ENCODE measurements at places on chromosomes 11 and 22.

- DNase-seq: no peak
These were observed 60.3 kb downstream of the SPON1 start for GRCh38 chr11:14022821-14023220.

- no peak for DNase-seq
These were observed 80.9 kb downstream of the MED15 start for GRCh38 chr22:20588092-20588842.

GRCh38 chr11:101046947-101047346 is 82.7 kb downstream of the PGR start:
- no peak for DNase-seq

DNA sequence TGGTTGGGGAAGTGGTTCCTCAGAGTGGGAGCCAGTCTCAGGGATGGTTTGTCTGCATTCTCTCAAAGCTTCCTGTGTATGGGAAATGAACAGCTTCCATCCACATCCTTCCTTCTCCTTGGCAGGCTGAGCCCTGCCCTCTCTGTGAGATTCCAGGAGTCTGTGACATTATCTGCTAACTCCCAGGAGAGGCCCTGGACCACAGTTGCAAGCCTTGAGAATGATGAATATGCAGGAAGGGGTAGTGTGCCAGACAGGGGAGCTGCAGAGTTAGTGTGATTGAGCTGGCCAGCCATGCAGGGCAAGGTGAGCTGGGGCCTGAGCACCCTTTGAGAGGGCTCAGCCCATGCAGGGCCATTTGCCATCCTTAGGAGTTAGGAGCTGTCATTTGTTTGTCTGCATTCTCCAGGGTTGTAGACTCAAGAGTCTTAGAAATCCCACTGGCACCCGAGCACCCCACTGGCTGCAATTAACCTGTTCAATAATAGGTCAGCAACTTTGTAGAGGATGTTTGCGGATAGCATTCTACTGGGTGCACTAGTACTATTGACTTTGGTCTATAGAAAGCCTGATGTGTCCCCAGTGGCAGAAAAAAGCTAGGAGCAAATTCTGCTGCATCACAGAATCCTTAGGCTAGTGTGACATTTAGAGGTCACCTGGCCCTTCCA is 299.0 kb upstream of the CADM1 start:
- no peak for DNase-seq

GRCh38 chr11:58286249-58286648 is 18.2 kb upstream of the OR10W1 start:
- DNase-seq: no peak

DNA sequence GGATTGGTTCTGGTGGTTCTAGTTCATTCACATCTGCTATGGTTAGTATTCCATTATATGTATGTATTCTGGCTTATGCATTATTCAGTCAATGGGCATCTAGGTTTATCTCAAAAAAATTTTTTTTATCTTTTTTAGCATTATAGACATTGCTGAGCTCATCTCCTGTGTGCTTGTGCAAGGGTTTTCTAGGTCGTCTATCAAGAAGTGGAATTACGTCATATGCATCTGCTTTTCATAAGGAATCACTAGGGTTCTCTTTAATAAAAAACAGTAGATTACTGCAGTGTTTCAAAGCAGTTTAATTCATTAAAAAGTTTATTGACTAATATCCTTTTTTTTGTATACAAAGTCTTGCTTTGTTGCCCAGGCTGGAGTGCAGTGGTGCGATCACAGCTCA is 21.3 kb downstream of the TBC1D22A start:
- DNase-seq: no peak

DNA sequence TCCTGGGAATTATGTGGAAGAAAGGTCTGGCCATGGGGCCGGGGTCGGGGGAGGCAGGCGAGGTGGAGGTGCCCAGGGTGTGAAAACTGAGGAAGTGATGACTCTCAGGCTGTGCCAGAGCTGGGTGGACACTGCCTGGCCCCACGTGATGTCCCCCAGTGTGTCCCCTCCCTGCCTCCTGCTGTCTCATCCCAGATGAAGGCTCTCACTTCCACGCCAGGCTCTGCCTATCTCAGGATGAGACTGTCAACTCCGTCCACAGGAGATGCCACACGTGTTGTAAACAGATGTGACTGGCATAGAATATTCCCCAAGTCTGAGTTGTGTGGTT is 51.4 kb downstream of the RPS6KA4 start:
- no peak for DNase-seq

DNA sequence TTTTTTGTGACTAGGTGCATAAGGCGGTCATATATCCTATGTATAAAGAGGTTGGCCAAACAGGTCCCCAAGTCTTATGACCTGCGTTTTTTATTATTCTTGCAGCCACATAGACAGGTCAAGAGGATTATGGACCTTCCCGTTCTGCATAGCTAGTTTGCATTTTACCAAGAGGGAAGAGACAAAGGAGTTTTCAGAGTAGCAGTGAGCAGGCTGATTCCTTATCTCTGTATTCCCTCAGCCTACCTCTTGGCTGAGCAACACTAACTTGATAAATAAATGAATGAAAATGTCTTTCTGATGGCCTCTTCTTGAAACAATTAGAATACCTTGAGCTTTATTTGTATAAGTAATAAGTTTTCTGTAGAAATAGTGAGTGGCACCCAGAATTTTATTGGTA is 180.5 kb downstream of the WNT11 start:
- DNase-seq: no peak

GRCh38 chr22:39240831-39241793 is 3.7 kb downstream of the PDGFB start:
- DNase-seq: peak; percentile 24

DNA sequence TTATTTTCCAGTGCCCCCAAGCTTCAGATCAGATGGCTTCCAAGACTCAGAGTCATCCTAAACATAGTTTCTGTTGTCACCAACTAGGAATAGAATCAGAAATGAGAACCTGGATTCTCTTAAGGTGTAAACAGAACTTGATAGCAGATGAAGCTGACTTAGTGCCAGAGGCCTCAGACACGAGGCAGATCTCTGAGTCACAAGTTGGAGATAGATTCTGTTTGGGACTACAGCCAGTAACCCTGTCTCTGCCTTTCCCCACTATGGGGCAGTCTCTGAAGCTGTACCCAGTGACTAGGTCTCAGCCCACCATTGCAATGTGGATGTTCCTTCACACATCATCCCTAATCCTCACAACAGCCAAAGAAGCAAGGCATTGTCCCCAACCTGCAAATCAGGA is 25.4 kb downstream of the NEU3 start:
- no peak for DNase-seq

DNA sequence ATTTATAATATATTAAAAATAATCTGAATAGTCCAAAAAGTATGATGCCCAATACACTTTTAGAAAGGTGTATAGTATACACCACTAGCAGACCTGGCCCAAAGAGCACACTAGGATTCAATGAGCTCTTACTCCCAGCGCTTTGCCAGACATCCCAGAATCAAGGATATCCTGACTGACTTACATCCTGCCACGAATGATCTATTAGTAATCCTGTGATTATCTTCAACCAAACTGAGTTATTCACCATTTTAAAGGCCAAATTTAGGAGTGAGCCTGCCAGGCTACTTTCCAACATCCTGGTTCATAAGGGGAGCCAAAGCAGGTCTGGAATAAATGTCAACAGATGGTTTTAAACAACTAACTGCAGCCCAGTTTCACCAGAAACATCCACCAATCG is 60.8 kb upstream of the FAM181B start:
- DNase-seq: no peak

GRCh38 chr11:118304568-118305248 is at the start of gene CD3E:
TSS of gene CD3E (plus strand) at chr11:118304730. CDS start at chr11:118304953, 223 bp downstream.
- no peak for DNase-seq

DNA sequence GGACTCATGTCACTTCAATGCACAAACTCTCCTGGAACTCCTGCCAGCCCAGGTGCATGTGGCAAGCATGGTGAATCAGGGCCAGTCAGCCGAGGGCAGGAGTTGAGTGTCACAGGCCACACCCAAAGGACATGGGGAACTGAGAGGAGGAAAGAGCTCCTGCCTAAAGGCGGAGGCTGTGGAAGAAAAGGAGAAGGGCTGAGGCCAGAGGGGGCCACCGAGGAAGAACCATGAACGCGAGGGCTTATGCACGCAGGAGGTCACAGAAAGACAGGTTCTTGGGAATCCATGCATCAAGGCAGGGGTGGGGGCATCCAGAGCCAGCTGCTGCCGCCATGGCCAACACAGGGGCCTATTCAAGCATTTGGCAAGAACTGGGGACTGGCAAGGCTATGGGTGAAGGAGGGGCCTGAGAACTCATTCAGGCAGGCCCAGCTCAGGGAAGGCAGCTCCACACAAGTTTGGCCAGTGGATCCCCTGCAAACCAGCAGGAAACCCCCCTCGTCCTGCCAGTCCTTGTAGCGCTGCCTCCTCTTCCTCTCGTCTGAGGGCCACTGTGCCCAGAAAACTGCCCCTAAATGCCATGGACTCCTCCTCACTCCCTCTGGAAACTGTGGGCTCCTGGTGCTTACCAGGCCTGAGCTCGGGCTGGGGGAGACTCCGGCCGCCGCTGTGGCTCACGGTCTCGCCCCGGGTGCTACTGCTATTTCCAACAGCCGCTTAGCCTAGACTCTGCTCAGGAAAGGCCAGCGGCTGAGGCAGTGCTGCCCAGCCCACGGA is 15.4 kb downstream of the PPM1F start:
- DNase-seq: no peak

GRCh38 chr11:115766561-115766960 is 262.3 kb upstream of the CADM1 start:
- DNase-seq: no peak

GRCh38 chr11:17831883-17832282 is 97.3 kb downstream of the KCNC1 start:
- no peak for DNase-seq

DNA sequence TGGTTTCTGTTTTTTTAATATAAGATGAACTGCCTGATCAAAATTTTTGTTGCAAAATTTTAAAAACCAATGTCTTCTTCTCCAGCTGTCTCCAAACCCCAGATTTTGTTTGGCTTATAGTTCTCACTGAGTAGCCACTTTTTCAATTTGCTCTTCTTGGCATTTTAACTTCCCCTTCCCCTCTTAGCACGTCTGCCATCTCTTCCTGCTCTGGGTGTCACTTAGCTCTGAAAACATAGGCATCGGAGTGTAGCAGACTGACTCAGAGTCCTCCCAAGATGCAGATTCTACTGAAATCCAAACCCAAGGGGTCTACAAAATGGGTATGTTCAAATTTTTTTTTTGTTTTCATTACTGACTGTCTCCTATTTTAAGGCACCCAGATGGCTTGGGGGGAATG is 270.3 kb upstream of the KIRREL3 start:
- no peak for DNase-seq

GRCh38 chr22:50585238-50585637 is 2.6 kb upstream of the CHKB start:
- DNase-seq: no peak

- no peak for DNase-seq
These were observed 1.8 kb upstream of the GP1BB start for GRCh38 chr22:19721330-19722177.

GRCh38 chr11:2867722-2868505 is 17.7 kb downstream of the CDKN1C start:
- DNase-seq: no peak

DNA sequence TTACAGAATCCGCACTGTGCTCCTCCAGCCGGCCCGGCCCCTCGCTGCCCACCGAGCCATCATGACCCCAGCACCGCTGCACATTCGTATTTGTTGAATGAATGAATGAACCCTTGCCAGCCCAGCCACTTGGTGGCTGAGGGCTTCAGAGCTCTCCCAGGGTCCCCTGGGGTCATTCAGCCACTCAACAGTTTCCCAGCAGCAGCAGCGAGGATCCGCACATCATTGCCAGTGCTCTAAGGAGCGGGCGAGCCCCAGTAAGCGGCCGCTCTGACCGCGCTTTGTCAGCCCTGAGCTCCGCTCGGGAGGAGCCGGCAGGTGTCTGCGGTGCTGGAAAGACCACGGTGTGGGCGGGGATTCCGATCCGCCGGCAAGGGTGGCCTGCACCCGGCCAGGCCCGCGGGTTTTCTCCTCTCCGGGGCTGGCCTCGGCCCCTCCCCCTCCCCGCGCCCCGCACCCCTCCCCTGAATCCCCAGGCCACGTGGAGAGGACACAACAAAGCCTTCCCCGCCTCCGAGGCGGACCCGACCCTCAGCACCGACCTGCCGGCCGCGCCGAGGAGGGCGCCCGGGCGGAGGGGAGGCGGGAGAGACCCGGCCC is 563 bp downstream of the BID start:
- no peak for DNase-seq

GRCh38 chr22:47623066-47623762 is 860.8 kb downstream of the TBC1D22A start:
- no peak for DNase-seq

GRCh38 chr11:47216121-47216798 is 1.5 kb downstream of the DDB2 start:
- DNase-seq: peak; percentile 77

DNA sequence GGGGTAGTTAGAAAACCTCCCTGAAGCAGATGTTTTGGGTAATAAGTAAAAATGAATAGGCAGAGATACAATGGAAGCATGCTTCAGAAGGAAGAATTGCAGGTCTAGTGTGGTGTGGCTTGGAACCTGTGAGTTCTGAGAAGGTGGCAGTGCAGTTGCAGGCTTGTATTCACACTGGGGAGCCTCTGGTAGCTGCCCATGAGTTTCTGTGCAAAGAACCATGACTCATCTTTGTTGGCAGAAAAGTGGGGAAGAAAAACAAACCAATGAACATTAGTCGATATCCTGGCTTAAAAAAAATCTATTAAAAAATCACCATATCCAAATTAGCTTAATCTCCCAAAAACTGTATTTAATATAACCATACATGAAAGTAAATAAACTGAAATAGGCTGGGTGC is 232.6 kb downstream of the FAT3 start:
- DNase-seq: no peak

DNA sequence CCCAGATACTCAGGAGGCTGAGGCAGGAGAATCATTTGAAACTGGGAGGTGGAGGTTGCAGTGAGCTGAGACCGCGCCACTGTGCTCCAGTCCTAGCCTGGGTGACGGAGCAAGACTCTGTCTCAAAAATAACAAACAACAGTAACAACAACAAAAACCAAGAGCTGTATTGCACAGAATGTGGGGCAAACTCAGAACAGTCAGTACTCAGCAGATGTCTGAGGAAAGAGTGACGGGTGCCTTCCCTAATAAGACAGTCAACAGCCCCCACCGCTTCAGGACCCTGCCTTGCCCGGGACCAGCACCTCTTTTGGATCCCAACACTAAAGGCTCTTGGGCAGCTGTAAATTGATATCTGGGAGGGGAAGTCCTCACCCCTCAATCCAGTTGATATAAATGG is 40.3 kb downstream of the RIBC2 start:
- no peak for DNase-seq

GRCh38 chr11:66068154-66068821 is 1.8 kb upstream of the PACS1 start:
- peak; percentile 77 for DNase-seq

DNA sequence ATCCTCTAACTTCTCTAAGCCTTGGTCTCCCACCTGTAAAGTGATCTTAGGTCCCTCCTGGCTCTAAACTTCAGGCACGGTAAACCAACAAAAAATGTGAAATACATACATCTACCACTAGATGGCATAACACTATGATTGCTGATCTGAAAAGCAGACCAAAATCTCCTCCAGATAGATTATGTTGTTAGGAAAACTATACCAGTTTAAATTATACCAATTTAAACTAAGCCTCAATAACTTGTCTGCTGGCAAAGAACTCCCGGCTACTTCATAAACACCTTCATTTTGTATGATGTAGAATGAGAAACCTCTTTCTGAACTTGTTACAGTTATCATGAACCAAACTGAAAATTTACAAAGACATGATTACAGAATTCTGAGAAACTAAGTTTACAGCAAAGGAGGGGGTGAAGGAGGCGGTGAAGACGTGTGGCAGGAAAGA is 85.9 kb downstream of the SBF2 start:
- DNase-seq: peak; percentile 78

- no peak for DNase-seq
These were observed 93.7 kb downstream of the PRR5L start for GRCh38 chr11:36389811-36390210.

All from hematopoietic multipotent progenitor cell treated with erythropoietin and hydrocortisone succinate and interleukin-3 and kit ligand, for 17 days (in vitro differentiated cells).